ENCODE measurements at places on chromosomes 7 and 10.

DNA sequence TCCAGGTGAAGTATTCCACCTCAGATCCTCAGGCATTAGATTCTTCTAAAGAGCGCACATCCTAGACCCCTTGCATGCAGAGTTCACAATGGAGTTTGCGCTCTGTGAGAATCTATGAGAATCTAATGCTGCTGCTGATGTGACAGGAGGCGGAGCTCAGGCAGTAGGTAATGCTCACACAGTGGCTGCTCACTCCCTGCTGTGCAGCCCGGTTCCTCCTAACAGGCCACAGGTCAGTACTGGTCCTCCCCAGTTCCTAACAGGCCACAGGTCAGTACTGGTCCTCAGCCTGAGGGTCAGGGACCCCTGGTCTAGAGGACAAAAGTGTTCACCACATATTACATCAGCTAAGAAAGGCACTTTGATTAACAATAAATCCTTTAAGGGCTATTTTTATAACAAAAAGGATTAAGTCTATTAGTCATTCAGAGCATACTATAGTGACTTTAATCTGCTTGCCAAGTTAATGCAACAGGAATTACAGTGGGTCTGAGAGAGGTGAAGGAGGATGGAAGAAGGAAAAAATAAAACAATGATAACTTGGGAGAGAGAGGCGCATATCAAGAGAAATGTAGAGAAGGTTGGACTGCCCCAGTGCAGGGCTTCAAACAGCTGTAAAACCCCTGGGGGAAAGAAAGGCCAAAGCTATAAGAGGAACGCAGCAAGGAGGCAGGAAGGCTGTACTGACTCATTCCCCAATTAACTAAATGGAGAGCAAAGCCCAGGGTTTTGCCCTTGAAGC lies 49.2 kb downstream of the CUL2 start:
- DNase-seq = no peak

DNA sequence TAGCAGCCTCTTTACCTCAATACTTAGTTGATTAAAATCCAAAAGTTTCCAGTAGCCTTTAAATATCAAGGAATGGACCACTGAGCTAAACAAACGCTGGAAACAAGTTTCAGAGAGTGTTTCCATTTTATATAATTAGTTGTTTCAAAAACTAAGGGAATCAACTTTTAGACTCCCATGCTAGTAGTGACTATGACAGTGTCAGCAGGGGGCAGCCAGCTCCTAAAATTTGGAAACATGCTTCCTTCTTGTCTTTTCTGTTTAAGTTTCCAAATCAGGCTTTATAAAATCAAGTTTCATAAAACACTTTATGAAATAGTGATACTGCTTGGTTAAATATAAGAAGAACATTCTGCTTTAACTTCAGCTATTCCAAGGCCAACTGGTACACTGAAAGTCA lies 138.2 kb upstream of the TMEM229A start:
- no peak for DNase-seq

DNA sequence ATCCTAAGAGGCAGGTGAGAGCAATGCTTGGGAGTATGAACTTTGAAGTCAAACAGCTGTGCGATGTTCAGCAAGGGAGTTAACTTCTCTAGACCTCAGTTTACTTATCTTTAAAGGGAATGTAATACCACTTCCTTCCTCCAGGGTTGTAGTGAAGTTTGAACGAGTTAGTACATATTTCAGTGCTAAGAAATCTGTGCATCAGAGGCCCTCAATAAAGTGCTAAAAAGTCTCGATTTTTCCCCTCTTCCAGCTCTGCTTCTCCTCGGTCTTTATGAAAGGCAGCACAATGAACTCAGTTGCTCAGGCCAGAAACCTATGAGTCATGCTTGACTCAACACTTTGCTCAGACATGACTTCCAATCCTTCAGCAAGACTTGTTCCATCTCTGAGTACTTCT lies 418.9 kb downstream of the MDFIC start:
- no peak for DNase-seq

- DNase-seq = no peak
Observed at GRCh38 chr7:110888641-110889040, 202.3 kb upstream of the LRRN3 start.

DNA sequence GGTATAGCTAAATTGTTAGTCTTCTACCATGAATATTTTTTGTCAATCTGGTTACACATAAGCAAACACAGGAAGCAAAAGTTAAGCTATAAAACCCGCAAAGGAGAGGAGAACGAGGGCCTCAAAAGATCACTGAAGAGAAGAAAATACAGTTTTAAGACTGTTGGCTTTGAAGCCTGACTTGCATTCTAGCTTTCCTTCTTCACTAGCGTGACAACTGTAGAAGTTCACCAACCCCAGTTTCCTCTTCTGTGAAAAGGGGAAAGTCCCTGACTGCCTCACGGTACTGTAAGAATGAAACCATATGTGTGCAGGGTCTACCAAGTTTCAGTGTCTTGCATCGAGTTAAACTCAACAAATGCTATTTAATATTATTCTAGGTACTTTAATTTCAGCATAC lies 7.5 kb upstream of the LRRN3 start:
- no peak for DNase-seq

- no peak for DNase-seq
Observed at GRCh38 chr7:51973071-51973470, 656.5 kb upstream of the COBL start.

- no peak for DNase-seq
Observed at GRCh38 chr10:112330607-112331160, 43.2 kb upstream of the ACSL5 start.

- DNase-seq = no peak
Observed at GRCh38 chr7:151558575-151558974, 38.9 kb upstream of the RHEB start.

DNA sequence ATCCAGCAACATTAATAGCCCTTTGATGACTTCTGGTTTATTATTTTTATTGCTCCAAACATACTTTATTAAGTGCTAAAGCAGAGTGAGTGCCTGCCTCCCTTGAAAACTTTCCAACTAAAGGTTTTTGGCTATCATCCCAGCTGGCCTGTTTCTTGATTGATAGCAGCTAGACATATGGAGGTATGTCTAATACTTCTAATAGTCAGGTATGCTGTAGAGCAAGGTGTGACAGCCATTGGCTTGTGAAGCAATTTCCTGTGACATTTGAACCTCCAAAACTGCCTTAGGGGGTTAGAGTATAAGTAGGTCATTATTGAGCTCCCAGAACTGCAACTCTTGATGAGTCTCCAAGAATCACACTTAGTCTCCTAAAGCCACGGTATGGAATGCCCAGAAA lies 55.8 kb downstream of the LOXL4 start:
- no peak for DNase-seq

GRCh38 chr7:153934629-153935028 lies 117.6 kb upstream of the DPP6 start:
- no peak for DNase-seq

DNA sequence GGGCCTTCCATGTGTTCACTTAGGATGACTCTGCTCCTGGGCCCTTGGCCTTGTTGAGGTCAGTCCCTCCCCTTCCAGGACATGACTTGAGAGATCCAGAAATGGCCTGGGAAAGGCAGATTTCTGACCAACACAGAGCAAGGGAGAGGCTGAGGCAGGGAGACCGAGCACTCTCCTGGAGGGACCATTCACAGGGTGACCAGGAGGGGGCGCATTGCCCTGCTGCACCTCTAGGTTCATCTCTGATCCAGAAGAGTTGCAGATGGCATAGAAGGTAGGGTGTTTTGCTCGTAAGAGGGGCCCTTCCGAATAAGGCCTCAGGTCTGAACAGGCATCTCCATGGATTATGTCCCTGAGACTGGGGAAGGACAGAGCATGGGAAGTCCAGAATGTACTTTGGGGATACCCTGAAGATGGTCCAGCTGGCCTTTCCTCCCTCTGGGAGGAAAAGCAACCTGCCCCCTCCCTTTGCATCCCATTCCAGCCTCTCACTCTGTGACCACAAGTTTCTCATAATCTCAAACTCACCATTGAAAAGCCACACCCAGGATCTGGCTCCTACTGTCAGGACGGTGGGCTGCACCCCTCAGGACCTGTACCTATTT lies 6.6 kb downstream of the DMBT1 start:
- no peak for DNase-seq

DNA sequence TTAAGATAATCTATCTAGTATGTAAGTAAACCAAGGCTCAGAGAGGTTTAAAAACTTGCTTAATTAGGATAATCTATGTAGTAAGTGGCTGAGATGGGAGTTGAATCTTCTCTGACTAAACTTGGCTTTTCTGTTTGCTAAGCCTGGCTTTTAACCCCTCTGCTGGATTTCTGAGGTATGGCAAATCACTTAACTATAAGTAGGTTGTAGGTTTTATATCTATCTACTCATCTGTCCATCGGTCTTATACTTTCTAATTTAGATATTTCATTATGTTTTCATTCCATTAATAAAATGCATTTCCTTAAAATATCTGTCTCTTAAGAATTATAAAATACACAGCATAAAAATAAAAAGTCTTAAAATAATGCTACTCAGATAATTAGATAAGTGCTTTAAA lies 59.4 kb downstream of the ST7 start:
- no peak for DNase-seq

GRCh38 chr7:46034056-46034768 lies 113.1 kb upstream of the IGFBP3 start:
- no peak for DNase-seq

DNA sequence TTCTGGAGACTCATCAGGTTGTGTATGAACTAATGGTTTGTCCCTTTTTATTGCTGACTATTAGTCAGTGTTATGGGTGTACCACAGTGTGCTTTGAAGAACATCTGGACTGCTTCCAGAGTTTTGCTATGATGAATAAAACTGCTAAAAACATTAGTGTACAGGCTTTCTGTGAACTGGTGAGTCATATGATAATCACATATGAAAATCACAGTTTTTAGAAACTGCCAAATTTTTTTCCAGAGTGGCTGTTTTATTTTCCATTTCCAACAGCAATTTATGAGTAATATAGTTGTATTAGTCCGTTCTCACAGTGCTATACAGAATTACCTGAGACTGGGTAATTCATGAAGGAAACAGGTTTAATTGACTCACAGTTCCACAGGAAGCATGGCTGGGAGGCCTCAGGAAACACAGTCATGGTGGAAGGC lies 281.2 kb upstream of the VSTM2A start:
- DNase-seq = no peak

Data from cortex of kidney (tissue), 1 donor.